ENCODE measurements at places on chromosomes 6 and 20. TPM values are rescaled to one million over a fixed set of nuclear protein-coding genes. Genes with fewer than 3 reads are reported as not detected.

Gene LIME1
- 10.5 TPM for total RNA-seq

Gene CLDN20
- not detected for total RNA-seq

Gene SMLR1
- not detected for total RNA-seq

Gene CRISP3
- total RNA-seq: not detected

Gene SNX21
- 22.7 TPM for total RNA-seq

Gene BHLHE23
- 2.1 TPM for total RNA-seq

Gene PRL
- total RNA-seq: not detected

Gene MRPL18
- 99.0 TPM for total RNA-seq

Gene KIF25
- 0.15 TPM for total RNA-seq

Gene GLO1
- 259 TPM for total RNA-seq

Gene HLA-DPA1
- total RNA-seq: 4.9 TPM

Gene SNAP25
- total RNA-seq: 0.62 TPM

DNA sequence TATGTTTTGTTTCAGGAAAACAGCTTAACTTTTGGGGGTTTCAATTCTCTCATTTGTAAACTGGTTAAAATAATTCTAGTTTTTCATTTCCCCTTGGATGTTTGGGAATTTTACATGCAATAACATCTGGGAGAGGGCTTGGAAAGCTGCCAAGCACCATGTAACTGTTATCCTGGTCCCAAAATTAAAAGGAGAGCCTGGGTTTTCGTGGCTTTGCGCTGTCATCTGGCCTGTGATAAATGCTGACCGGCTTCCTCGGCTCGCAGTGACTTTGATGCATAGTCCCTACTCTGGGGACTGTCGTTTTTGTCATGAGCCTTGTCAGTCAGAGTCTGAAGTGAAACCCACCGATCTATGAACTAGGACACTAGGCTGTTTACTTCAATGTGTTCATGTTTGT lies 12.2 kb downstream of the SLC35F1 start:
- DNase-seq: no peak

GRCh38 chr6:109071125-109071917 lies 23.3 kb downstream of the SESN1 start:
- no peak for DNase-seq

- no peak for DNase-seq
Observed at GRCh38 chr6:37050045-37050853, 44.8 kb downstream of the FGD2 start.

GRCh38 chr6:136640132-136640915 lies 90.1 kb upstream of the MAP7 start:
- no peak for DNase-seq

GRCh38 chr6:2102316-2102883 lies 143.0 kb downstream of the GMDS start:
- no peak for DNase-seq

GRCh38 chr6:63963769-63964315 lies 328.2 kb downstream of the PHF3 start:
- no peak for DNase-seq

- DNase-seq: no peak
Observed at GRCh38 chr6:89379281-89379680, 26.8 kb upstream of the UBE2J1 start.

- no peak for DNase-seq
Observed at GRCh38 chr6:90301816-90302215, 5.2 kb upstream of the BACH2 start.

DNA sequence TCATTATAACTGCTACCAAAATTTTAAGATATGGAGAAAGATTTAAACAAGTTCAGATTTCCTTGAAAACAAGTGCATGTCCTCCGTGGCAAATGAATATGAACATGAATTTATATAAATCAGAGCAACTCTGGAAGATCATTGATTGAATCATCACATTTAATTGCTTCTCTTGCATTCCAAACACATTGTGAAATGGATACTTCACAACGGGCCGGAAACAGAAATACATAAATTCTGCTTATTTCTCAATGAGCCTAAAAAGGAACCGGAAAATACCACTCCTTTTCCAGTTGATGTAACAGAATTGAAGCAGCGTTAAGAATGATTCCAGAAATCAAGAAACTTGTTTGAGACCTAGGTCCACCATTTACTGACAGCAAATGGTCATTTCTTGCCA lies 134.6 kb upstream of the BTN3A2 start:
- DNase-seq: no peak

- DNase-seq: no peak
Observed at GRCh38 chr6:37631295-37631694, 66.4 kb downstream of the MDGA1 start.

All from H7 (cell line).